ENCODE measurements at places on chromosomes 4 and X.
A peak's percentile ranks its signal among the peaks of the same experiment; 100 is the strongest.

GRCh38 chr4:1843852-1844251 lies 12.1 kb downstream of the LETM1 start:
- DNase-seq = no peak

DNA sequence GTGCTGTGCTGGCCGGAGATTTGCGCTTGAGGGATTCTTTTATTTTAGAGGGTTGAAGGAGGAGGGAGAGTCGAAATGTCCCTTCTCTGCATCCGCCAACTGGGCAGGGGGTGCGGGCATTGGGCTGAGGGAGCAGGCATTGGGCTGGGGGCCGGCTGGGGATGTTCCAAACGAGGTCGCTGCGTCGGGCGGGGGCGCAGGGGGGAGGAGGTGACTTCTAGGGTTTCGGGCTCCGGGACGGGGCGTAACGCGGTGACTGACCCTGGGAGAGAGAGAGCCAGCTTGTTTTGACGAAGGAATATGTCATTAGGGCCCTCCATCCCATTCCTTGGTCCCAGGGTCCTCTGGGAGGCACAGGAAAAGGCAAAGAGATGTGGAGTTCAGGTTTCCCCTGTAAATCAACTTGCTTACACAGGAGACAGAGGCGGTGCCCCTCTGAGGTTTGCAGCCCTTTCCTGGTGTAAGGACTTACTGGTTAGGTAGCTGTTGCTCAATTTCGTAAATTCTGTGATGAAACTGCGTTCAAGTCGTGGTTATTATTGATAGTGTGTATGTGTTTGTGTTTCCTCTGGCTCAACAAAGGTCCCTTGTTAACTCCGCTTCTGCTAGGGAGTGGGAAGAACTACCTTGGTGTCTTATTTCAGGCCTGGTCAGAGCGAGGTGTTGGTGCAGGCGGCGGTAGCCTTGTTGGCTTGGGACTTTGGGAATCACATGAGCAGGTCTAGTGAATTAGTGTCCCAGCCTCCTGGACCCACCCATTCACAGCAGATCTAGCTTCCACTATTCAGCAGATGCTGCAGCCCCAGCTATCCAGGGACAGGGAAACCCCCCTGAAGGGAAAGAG lies 716 bp downstream of the FHIP1A start:
- no peak for DNase-seq

DNA sequence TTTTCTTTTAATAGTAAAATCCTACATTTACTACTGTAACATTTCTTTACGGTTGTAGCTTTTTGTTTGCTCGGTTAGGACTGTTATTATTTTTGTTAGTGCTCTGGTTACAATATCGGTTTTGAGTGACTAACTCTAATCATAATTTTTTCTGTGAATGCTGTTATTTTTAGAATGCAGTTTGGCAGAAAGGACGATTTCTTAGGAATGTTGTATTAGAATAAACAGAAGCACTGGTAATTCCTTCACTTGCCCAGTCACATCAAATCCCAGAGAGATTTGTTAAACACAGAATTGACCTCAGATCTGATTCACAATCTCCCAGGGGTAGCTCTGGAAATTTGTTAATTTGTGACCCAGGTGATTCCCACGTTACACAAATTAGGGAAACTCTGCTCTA lies 21.7 kb downstream of the DDIT4L start:
- no peak for DNase-seq

GRCh38 chrX:149312988-149313387 lies 192.1 kb downstream of the IDS start:
- no peak for DNase-seq

- DNase-seq = no peak
These were observed 567.7 kb downstream of the KCNIP4 start for GRCh38 chr4:21380861-21381260.

DNA sequence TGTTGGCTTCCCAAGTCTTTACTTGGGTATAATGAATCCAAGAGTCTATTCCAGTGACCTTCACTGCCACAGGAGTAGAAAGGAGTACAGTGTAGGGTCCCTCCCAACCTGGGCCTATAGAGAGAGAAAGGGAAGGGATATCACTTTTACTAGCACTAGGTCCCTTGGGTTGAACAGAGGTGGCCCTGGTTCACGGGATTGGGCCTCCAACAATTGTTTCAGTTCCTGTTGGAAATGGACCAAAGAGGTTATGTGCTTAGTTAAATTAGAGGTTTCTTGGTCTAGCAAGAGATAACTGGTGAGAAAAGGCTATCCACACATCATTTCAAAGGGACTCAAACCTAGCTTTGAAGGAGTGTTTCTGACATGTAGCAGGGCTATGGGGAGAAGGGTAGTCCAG lies 57.1 kb upstream of the MED14 start:
- DNase-seq = no peak

- no peak for DNase-seq
These were observed 133.8 kb downstream of the ZC4H2 start for GRCh38 chrX:64842492-64842891.

DNA sequence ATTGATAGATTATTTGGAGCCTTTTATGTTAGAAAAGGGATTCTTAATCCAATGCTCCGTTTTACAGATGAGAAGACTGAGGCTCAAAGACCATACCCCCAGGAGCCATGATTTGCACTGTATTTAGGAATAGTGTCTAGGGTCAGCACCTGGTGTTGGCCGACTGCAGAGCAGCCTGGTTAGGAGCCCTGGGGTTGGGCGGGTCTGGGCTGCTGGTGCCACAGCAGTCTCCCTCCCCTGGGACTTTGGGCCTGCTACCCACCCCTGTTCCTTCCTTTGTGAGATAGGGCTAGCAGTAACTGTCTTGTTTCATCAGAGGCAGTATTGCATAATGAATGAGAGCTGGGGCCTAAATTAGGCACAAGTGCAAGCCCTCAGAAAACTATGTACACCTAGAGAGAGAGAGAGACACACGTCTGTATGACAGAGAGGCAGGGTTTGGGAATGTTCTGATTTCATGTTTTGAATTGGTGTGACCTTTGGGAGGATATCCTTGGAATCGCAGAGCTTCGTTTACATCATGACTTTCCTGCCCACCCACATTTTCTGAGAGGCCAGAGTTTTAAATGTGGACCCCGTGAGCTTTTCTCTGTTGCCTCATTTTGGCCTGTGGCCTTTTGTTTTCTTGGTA lies 111.7 kb downstream of the PTTG2 start:
- no peak for DNase-seq

DNA sequence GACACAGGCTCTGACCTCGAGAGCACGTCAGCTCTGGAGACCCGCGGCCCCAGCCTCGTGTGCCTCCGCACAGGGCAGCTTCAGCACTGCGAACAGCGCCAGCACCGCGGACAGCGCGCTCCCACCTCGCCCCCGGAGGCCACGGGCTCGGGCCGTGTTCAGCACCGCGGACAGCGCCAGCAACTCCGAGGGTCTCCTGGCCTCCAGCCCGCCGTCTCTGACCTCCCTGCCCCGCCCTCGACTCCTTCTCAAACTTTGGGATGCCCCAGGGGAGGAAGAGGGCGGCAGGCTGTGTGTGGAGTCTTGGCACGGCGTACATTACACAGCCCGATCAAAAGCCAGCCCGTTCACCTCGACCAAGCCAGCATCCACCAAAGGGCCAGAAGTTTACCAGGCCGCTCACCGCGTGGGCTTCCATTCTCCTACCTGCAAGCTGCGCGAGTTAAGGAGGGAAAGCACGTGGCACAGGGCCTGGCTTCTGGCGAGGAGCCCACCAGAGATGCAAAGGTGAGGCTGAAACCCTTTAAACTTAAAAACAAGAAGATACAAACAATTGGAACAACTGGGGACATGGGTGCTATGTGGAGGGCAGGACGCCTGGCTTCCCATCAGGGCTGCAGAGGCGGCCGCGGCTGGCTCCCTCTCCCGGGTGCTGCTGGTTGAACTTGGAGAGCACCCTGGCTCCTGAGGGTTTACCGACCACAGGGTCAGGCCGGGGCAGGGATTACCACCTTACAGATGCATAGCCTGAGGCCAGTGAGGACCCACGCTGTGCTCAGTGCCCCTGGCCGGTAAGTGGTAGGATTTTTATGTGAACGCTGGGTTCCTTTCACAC lies 4.5 kb upstream of the NKX1-1 start:
- peak; percentile 42 for DNase-seq

GRCh38 chr4:84578540-84579402 lies 4.2 kb upstream of the CDS1 start:
- no peak for DNase-seq

DNA sequence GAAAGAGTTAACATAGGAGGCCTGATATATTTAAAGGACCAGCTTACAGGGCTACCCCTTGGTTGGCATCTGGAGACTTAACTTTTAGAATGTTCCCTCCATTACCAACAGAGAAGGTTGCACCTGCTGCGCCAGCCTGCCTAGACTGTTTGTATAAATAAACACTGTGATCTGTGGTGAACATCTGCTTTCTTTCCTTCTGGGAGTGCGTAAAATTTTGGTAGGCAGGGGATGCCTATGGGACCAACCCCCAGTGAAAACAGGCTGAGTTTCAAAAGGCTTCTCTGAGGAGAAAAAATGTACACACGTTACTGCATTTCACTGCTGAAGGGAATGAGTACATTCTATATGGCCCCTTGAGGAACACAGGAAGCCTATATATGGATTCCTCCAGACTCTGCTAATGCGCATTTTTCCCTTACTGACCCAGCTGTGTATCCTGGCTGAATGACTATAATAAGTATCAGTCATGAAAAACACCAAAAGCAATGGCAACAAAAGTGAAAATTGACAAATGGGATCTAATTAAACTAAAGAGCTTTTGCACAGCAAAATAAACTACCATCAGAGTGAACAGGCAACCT lies 13.8 kb downstream of the CENPC start:
- no peak for DNase-seq

DNA sequence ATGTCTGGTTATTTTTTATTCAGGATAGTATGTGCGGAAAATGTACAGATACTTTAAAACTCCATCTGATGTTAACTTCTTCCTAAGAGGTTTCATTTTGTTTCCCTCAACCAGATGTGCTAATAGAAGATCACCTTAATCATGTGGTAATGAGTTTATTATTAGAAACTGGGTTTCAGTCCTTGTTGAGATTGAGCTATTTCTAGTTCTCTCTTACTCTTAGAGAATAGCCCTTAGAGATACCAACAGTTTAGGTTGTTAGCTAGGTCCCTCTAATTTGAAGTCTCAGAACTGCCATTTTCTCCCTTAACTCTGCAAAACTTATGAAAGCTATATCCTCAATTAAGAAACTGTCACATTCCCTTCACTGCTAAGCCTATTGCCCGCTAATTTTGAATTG lies 13.0 kb downstream of the FAM47A start:
- DNase-seq = no peak

GRCh38 chrX:47272013-47272408 lies 39.2 kb downstream of the USP11 start:
- no peak for DNase-seq

DNA sequence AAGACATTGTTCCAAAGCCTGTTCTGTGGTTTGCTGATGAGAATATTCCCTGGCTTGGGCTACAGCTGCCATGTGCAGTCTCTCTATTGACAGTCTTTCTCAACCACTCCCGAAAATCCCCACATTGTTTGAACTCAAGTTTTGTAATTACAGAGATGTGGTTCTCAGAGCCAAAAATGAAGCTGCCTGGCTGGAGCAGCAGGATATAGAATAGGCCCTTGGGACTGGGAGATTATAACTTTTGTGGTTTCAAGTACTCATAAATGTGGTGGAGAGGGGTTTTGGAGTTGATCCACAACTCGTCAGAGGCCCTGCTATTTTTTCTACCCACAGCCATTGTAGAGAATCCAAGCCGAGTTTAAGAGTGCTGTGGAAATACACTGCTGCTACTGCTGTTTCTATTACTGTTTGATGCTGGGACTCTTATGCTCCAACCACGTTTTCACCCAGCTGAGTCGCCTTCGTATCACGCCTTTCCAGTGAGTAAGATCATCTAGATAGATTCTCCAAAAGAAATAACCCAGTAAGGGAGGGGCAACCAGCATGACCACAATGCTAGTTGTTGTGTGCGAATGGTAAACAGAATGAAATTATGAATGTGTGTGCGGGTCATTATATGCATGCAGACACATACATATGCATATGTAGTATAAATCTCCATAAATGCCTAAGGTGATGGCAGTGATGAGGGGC lies 57.1 kb upstream of the ATXN3L start:
- DNase-seq = no peak

- no peak for DNase-seq
These were observed 34.6 kb downstream of the KLHL15 start for GRCh38 chrX:23992431-23992830.

GRCh38 chr4:146456681-146457080 lies 65.1 kb downstream of the SLC10A7 start:
- DNase-seq = no peak

DNA sequence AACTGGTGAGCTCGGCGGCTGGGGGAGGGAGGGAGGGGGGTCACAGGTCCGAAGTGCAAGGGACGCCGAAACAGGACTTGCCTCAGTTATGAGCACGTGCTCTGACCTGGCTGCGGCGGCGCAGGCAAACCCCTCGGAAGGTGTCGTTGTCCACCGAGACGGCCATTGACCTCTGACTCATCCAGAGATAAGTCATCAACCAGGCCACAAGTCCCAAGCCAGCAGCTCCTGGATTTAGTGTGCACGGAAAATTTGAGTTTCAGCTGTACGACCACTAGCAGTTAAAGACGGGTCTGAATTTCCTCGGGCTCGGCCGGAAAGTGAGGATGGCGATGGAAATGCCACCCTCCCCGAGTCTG lies 674 bp downstream of the SH3D19 start:
- DNase-seq = no peak

- no peak for DNase-seq
These were observed 10.5 kb upstream of the PAQR3 start for GRCh38 chr4:78949735-78950134.

DNA sequence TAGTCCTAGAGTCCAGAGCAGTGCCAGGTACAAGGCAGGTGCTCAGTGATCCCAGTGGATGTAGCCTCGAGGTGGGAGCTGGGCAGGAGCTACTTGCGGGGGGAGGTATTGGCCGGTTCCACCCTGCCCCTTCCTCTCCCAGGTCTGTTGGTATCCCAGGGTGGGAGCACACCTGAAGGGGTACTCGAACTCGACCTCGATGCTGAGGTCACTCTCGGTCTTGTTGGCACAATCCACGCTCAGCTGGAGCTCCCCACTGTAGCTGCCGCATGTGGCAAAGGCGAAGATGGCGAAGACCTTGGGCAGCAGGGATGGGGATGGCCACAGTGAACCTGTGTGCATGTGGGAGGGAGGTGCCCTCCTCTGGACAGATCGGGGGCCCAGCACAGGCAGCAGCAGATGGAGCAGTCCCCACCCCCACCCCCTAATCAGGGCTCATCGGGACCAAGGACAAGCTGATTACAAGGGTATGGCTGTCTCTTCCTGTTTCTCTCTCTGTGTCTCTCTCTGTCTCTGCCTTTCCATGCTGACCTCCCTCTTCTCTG lies 2.4 kb downstream of the SYP start:
- no peak for DNase-seq
